Hypothalamus (tissue), 51 donors: ENCODE measurements at places on chromosomes 12 and 14.

DNA sequence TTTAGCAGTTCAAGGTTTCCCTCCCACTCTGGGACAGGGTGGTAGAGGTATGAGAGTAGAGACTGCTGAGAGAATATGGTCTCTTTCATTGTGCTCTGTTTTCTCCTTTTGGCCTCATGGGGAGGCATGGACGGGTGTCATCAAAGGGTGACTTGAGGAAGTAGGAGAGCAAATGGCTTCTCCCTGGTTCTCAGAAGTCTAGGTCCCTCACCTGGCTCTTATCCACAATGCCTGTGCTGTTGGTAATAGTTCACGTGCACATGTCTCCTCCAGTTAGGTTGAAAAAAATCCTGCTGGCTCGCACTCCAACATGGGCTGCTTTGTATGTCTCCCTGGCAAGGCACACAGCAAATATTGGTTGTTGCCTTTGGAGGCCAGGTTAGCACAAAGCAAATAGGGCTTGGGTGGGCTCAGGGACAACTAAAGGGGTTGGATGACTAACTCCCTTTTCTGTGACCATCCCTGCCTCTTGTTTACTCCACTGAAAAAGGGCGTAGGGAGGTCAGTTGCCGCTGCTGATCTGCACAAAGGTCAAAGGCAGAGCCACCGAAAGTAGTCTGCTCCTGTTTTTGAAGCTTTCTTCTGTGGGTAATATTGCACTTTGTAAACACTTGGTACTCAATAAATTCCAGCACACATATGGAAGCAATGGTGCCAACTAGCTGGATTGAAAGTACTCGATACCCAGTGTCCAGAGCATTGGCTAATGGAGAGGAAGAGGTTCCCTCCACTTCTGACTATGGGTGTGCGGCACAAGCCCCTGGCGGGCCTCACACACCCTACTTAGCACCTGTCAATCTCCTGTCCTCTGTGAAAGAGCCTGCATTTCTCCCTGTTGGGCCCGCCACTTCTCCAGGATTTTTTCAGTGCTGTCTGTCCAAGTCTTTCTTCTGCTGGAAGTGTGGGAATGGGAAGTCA lies 121.8 kb downstream of the SLC38A6 start:
- no peak for DNase-seq

DNA sequence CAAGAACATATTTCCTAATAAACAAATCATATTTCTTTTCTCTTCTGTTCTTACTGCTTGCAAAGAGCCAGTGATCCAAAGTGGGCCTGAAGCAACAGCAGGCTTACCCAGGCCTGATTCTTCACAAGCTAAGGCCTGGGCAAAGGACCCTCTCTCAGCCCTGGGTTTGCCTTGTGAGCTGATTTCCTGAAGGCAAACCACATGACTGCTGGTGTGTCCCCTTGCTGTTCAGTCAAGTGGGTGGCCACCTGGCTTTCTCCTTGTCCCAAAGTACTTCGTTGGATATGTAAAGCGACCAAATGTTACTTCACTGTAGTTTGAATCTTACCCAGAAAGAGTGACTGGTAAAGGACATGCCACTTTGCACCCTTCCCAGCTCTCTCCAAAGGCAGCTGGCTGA lies 392.9 kb downstream of the ZFP36L1 start:
- no peak for DNase-seq

- no peak for DNase-seq
Observed at GRCh38 chr14:78644824-78645559, 474.8 kb downstream of the NRXN3 start.

- no peak for DNase-seq
Observed at GRCh38 chr14:31687726-31688125, 126.5 kb downstream of the NUBPL start.

- no peak for DNase-seq
Observed at GRCh38 chr12:102479099-102479885, 1.1 kb downstream of the IGF1 start.

DNA sequence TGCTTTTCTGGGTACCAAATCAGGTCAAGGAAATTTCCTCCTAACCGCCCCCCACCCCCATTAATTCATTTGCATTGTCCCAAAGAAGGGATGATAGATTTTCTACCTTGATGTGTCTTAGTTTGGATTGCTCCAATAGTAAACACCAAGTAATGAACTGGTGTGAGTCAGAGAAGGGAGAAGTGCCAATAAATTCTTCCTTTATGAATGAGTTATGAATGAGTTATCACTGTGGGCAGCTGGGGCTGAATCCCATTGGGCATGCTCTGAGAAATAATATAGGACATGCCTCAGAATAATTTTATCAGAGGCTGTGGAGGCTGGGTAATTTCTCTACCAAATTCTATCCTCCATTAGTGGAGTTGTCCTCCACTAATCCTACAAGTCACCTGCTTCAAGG lies 277.9 kb upstream of the FLRT2 start:
- no peak for DNase-seq

GRCh38 chr14:90296641-90297040 lies 35.1 kb downstream of the NRDE2 start:
- no peak for DNase-seq

DNA sequence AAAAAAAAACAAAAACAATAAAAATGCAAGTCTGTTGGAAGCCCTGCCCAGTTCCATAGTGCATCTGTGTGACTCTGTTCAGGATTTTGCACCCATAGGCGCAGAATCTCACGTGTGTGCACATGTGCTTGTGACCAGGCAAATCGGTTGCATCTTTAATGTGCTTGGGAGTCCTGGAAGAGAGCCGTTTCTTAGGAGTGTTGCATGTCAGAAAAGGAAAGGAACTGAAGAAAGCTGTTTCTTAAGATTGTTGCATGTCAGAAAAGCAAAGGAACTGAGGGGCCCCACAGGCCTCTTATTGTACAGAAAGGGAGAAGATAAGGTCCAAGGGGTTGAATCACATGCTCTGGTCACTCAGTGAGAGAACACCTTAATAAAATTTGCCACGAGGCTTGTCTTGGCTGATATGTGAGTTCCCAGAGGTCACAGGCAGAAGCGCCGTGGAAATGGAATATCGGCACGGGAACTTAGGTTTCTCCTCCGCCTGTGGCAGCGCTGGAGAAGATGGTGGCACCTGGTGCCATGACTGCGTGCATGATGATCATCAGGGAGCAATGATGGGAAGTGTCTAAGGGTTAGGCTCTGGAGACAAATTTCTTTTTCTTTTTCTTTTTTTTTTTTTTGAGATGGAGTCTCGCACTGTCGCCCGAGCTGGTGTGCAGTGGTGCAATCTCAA lies 90.0 kb downstream of the LRRC74A start:
- no peak for DNase-seq

DNA sequence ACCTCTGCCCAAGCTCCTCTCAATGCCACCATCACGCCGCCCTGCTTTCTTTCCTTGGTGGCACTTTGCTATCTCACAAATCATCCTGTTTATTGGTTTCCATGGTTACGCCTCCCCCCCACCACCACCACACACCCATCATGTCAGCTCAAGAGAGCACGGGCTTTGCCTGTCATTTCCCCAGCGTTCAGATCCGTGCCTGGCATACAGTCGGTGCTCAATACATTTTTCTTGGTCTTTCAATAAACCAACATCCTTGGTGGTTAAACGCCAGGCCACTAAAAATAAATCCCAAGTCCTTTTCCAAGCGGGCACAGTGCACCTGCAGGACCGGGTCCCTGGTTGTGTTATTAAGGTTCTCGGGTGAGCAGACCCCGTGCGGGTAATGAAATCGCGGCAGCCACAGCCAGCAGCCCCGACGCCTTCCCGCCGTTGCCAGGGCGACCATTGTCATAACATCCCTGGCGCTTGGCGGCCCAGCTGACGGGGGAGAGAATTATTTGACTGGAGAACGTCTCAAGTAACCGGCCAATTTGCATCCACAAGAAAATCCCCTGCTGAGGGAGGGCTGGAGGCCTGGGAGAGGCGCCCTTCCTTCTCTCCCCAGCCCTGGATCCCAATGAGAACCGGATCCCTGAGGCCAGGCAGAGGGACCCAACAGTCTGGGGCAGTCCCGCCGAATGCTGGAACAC lies 92.9 kb downstream of the KSR2 start:
- DNase-seq = no peak

DNA sequence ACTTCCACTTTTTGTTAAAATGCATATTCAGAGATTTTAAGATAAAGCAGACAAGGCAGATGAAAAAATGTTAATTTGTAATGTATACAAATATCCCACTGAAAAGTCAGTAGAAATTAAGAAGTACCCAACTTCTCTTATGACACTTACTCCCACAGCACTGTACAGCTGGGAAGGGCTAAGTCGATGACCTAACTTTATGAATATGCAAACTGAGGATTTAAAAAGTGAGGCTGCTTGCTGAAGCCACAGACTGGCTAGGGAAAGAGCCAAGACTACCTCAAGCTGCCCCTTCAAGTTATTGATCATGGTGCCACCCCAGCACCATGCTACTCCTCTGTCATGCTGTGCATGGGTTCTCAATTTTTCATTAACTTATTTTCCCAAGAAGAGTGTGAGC lies 17.0 kb downstream of the PPM1H start:
- DNase-seq = no peak

- no peak for DNase-seq
Observed at GRCh38 chr14:24399999-24400718, 1.4 kb downstream of the NYNRIN start.

DNA sequence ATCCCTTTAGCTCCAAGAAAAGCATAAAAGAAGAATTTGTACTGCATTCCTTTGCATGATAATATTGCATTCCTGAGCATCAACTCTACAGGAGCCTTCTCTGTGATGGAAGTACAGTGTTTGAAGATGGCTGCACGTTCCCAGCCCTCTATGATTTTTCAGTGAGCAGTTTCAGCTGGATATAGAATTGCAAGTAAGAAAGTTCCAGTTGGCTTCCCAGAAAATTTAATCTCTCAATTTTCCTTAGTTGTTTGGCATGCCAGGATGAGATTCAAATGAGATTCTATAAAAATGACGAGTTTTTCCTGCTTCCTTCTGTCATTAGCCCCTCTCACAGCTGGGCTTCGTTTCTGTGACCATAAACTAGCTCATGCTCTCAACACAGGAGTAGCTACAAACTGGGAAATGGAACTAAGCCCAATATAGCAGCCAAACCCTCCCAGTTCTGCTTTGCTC lies 109.9 kb downstream of the TTC8 start:
- DNase-seq = no peak

GRCh38 chr14:25406818-25407217 lies 356.9 kb upstream of the STXBP6 start:
- DNase-seq = no peak

GRCh38 chr14:37340353-37340752 lies 142.6 kb downstream of the MIPOL1 start:
- no peak for DNase-seq

DNA sequence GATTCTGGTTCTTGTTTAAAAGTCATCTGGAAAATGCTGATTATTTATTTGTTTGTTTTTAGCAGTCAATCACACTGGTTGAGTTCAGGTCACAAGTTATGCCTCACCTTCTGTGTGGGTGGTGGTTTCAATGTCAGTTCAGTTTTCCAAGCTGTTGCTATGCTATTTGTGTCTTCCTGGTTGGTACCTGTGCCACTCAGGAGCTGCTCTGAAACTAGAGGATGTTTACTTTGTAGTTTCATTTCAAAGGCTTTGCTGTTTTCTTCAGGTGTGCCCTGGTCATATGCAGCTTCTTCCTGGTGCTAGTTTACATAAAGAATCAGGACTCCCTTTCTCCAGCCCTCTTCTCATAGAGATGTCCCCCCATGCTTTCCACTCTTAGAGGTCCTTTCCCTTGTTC lies 75.7 kb upstream of the PPP4R3A start:
- DNase-seq = no peak

DNA sequence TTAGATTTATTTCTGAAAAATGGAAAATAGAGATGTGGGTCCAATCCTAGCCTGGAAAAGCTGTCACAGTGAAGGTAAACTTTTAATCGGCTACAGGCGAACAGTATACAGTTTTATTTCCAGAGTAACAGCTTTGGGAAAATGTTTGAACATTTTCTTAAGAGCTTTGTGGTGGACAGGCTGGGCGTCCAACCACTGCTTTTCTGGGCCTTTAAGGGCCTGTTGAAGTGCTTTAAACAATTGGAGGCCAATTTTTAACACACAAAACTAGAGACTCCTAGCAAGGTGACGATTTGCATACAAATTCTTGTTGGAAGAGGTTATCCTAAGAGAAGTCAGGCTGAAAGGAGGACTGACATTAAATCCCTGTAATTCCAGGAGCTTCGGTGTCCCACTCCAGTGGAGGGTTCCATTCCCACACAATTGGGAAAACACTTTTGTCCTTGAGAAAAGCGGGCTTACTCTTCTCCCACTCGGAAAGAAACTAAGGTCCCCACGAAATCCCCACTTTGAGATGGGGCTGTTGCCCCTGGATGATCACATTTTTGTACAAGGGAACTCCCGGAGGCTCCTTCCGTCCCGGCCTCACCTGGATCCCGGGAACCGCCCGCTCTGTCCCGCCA lies 26.9 kb downstream of the BCL11B start:
- no peak for DNase-seq

- DNase-seq = no peak
Observed at GRCh38 chr14:101839236-101839635, 77.7 kb downstream of the PPP2R5C start.
